T-helper 1 cell (primary cell): ENCODE measurements at places on chromosomes 13 and 19.

- DNase-seq: no peak
These were observed 193.7 kb upstream of the RFC3 start for GRCh38 chr13:33624253-33624652.

DNA sequence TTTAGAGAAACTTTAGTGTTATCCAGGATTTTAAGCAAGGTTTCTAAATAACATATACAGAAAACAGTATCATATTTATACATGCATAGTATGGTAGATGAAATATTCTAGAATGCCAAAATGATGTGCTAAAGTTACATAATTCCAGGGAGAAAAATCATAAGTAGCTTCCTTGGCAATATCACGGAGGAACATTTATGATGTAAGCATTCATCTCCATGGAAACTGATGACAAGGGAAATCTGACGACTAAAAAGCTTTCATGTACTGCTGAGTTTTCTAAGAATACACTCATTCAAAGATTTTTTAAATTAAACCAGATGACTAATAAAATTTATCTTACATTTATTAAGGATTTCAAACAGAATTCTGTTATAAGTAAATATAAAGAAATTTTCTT lies 4.7 kb downstream of the TEX30 start:
- DNase-seq: no peak

GRCh38 chr13:51619614-51620013 lies 35.4 kb downstream of the WDFY2 start:
- no peak for DNase-seq

- no peak for DNase-seq
These were observed 233.4 kb upstream of the SPRY2 start for GRCh38 chr13:80574113-80574850.

DNA sequence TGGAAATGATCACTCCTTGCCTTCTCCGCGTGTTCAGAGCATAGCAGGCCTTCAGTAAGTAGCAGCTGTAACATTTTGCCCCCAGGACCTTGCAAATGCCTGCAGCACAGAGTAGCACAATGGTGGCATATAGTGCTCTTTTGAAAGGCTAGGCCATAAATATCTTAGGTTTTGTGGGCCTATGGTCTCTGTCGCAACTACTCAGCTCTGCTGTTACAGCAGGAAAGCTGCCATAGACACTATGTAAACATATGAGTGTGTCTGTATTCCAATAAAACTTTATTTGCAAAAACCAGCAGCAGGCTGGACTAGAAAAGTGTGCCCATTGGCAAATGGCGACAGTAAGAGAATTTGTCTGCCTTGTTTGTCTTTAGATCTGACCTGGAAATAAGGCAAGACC lies 9.4 kb downstream of the ITPKC start:
- no peak for DNase-seq

DNA sequence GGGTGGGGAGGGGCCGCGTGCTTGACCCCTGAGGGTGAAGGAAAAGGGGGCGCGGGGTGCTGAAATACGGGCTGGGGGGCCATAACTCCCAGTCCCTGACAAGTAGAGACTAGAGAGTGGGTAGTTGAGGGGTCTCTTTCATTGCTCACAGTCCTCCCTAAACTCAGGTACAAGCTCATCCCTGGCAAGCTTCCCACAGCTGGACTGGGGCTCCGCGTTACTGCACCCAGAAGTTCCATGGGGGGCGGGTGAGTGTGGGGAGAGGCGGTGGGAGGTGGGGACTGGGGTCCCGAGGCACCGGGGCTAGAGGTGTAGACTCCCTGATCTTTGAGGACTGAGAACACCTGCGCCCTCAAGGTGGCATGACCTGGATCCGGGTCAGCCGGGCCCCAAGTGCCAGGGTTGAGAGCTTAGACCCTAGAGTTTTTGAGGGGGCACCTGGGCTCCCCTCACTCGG lies 1.3 kb downstream of the ETV2 start:
- no peak for DNase-seq

- DNase-seq: no peak
These were observed 915.2 kb downstream of the PCDH9 start for GRCh38 chr13:66314911-66315310.

- DNase-seq: no peak
These were observed 353.8 kb downstream of the DNAJC15 start for GRCh38 chr13:43377149-43377548.

DNA sequence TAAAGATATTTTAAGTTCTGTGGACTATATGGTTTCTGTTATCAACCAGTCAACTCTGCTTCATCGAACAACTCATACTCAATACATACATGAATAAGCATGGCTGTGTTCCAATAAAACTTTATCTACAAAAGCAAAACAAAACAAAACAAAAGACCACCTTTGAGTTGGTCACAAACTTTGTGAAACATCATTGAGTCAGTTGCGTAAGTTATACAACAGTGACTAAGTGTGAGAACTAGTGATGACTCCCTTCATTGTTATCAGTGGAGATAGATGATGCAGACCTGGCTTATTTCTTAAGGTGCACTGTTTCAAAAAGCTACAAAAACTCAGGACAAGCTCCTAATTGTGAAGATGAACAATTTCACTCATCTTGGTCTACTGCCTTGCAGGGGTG lies 14.5 kb upstream of the KLK4 start:
- no peak for DNase-seq

- no peak for DNase-seq
These were observed 40.1 kb downstream of the SERTM1 start for GRCh38 chr13:36713887-36714286.

- DNase-seq: no peak
These were observed 363.9 kb downstream of the MYO16 start for GRCh38 chr13:108993346-108993745.

DNA sequence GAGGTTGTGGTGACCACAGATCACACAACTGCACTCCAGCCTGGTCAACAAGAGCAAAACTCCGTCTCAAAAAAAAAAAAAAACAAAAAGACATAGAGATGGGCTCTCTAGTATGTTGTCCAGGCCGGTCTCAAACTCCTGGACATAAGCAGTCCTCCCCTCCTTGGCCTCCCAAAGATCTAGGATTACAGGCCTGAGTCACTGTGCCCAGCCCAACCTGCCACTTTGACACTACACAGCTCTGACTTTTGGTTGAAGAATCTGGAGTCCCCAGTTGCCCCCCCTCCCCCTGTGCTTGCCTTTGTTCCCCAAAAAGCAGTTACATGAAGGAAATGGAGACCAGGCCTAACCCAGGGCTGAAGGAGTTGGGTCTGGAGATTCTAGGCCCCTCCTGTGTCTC lies 12.9 kb downstream of the CARM1 start:
- DNase-seq: no peak

GRCh38 chr13:77230560-77230959 lies 96.3 kb downstream of the MYCBP2 start:
- DNase-seq: no peak

DNA sequence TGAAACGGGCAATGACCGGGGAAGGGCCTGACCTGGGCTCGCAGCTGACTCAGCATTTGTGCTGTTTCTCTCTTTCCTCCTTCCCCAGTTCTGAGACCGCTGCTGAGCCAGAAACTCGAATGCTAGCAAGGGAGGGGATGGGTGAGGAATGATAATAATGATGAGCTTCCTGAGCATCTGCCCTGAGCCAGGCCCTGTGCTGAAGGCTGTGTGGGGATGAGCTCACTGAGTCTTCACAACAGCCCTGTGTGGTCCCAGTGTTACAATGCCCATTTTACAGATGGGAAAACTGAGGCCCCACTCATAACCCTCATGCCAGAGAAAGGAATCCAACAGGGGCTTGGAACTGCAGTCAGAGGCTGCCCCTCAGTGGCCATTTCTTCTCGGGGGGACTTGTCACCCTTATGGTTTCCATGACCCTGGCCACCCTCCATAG lies 8.1 kb downstream of the SULT2B1 start:
- no peak for DNase-seq

GRCh38 chr13:24340608-24340955 lies 31.2 kb downstream of the C1QTNF9 start:
- DNase-seq: no peak

DNA sequence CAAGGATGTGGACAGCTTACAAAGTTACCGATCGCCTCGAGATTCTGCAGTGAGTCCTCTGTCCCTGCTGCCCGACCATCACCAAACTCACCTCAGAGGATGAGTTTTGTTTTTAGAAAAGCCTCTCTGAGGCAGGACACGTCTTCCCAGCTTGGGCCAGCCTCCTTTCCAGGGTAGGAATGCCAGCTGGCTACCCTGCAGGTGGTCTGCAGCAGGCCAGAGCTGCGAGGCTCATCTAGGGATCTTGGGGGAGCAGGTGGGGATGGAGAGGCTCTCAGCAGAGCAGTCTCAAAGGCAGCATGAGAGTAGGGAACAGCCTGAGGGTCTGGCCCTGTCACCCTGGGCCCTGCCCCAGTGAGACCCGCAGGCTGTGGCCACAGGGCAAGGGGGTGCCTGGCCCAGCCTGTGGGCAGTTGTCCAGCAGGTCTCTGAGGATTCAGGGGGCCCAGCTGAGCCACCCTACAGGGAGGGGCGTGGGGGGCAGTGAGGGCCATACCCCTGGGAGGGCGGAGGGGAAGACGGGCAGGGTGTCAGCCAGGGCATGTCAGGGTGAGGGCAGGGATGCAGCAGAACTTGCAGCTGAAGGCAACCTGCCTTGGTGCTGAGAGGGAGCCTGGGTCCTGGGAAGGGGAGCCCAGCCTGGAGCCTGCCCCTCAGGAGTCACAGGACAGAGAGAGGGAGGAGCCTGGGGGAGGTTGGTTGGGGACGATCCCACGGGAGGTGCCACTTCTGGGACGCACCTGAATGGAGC lies 57.3 kb upstream of the TPM4 start:
- no peak for DNase-seq

GRCh38 chr13:79458436-79458835 lies 22.5 kb upstream of the NDFIP2 start:
- DNase-seq: no peak

DNA sequence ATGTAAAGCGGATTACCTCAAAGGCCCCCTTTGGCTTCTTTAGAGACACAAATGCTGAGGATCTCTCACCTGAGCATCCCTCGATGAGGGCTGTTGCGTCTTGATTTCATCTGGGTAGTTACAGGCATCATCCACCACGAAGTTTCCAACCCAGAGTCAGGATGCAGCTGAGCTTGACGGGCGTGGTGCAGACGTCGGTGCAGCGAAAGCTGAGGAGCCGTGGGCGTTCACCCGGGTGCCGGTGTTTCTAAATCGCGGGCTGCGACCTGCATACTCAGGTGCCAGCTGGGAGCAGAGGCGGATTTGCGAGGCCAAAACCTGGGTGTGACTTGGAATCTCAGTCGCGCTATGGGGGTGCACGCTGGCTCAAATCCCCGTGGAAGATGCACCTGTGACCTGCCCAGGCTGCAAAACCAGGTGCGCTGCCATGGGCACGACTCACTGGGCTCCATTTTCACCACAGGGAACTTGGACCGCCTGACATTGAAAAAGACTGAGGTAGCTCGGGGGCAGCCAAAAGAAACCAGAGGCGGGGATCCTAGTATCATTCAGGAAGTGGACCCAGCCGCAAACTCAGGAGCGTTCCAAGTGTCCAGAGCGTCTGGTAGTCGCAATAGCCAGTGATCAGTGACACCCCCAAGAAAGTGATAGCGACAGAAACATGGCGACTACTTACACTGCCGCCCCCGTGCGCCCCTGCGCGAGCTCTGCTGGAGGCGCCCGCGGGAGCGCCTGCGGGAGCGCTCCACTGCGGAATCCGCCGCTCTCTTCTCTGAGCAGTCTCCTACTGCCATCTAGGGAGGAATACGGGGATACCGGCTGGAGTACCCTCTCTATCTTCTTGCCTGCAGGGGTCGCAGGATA lies 36.4 kb upstream of the IGFL4 start:
- DNase-seq: no peak

DNA sequence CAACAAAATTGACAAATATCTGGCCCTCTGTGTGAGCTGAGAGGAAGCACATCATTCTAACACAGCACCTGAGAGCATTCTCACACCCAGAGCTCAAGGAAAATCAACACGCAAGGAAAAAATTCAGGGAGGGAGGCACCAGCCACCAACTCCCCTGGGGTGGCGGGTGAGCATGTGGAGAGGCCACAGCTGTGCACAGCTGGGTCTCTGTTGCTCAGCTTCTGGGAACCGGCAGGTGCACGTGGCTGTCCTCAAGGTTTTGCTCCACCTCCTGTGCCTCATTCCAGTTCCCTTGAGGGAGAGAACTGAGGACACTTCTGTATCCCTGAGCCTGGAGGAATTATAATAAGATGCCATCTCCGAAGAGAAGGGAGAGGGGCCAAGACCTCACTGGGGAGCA lies 134.0 kb downstream of the USP12 start:
- DNase-seq: no peak

- DNase-seq: no peak
These were observed 3.9 kb downstream of the SIAH3 start for GRCh38 chr13:45847554-45848224.

DNA sequence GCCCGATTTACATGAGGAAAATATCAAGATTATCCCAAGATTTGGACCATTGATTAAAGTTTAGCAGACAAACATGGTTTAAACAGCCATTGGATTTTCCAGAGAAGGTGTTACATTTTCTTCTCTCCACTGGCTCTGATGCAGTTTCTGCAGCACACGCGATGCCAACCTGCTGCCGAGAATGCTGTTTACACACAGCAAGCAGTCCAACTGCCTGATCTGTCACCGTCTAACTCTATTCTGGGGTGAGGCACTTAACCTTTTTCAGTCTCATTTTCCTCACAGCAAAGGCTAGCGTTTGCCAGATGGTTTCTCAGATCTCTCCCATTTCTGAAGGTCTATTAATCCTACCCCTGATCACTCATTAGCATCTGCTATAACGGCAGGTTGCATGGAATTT lies 763.5 kb upstream of the GPC6 start:
- no peak for DNase-seq

DNA sequence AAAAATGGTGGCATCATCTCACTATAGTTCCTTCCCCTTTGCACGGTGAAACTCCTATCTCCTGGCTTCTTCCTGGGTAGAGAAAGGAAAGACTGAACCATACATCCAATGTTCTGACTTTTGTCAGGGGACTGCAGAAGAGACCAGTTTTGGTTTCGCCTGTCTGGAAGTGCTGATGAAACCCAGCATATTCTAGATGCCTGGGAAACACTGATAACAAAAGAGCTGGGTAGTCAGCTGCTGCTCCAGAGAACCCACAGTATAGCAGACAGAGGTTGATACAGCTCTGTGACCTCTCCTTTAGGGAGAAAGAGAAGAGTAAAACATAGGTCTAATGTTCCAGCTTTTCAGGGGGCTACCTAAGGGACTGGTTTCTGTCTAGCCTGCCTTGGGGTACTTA lies 695.3 kb downstream of the DIAPH3 start:
- no peak for DNase-seq
